ENCODE measurements at places on chromosomes 7 and 10.

DNA sequence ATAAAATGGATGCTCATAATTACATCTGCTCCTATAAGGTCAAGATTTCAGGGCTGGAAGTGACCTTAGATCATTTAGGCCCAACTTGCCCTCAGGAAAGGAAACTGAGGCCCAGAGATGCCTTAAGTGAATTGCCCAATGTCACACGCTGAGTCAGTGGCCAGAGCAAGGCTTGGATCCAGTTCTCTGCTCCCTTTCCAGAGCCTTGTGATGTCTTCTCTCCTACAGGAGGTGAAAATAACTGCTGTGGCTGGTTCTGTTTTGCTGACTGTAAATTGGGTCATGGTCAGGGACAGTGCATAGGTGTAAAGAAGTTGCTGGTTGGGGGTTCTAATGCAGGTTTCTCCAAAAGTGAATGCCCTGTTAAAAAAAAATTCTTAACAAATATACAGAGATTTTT, 91.3 kb downstream of the TCF7L2 start:
- no peak for DNase-seq

DNA sequence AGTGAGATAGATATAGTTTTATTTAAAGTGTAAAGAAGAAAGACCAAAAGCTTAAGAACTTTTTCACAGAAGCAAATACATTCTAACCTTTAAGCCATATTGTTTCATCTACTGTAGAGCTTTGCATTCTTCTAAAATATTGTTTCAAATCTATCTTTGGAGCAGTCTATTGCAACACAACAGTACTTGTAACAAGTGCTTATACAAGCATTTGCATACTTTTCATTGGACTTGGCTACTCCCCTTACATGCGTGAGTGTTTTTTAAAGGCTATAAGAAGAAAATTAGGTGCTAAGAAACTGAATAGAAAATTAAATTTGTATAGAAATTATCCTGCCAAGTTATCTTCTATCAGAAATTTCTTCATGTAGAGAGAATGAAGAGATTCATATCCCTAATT, 45.3 kb downstream of the SEMA3E start:
- no peak for DNase-seq

DNA sequence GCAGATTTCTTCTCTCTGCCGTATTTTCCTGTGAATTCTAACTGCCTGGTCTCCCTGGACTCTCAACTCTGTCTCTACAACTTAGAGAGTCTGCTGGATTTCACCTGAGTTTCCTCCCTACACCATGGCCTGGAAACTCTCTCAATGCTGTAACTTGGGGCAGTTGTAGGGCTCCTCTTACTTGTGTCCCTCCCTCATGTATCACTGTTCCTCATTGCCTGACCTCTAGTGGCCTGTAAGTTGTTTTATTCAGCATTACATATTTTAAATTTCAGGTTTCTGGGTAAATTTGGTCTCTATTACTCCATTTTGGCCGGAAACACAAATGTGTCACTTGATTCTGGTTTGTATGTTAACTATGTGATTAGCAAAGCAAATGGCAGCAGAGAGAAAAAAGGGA, 70.9 kb downstream of the DYNC1I1 start:
- no peak for DNase-seq

DNA sequence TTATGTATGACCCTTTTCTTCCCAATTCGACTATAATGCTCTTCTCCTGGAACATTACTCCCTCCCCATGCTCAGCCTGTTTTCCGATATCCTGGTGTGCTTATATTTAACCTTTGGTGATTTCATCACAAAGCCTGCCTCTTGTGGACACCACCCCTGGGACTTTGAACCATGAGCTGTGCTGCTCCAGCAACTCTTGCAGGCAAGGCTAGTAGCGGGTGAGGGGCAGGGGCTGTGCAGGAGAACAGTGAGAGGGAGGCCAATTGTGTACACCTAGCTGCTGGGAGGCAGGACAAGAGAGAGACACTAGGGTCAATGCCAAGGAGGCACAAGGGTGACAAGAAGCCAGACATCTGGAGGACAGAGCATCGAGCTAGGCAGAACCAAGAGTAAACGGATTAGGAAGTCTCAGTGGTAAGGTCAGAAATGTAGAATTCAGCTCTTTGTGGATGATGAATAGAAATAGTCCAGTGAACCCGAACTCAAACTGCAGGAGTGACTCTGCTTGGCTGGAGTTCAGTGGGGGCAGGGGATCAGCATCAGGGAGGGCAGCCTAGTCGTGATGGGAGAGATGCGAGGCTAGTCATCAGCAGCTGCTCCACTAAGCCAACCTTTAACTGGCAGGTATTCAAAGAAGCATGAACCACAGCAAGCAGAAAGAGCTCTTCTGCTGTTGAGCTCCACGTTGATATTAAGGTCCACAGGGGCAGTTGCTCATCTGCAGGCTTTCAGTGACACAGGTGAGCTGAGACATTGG, 31.0 kb upstream of the MKI67 start:
- no peak for DNase-seq

DNA sequence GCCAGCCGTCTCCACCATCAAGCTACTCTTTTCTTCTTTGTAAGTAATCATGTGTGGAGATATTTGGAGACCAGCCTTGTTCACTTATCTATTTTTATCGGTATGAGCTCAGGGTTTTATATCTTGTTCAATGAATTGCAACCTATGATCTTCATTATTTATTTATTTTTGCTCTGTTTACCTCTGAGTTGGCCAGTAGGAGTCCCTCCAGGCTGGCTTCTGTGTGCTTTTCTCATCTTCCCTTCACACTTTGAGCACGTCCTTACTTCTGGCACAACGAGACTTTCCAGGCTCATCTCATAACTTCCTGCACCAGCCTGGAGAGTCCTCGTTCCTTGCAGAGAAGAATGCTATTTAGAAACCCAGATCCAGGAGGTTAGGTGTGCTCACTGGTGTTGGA, 375.8 kb upstream of the PODXL start:
- no peak for DNase-seq

DNA sequence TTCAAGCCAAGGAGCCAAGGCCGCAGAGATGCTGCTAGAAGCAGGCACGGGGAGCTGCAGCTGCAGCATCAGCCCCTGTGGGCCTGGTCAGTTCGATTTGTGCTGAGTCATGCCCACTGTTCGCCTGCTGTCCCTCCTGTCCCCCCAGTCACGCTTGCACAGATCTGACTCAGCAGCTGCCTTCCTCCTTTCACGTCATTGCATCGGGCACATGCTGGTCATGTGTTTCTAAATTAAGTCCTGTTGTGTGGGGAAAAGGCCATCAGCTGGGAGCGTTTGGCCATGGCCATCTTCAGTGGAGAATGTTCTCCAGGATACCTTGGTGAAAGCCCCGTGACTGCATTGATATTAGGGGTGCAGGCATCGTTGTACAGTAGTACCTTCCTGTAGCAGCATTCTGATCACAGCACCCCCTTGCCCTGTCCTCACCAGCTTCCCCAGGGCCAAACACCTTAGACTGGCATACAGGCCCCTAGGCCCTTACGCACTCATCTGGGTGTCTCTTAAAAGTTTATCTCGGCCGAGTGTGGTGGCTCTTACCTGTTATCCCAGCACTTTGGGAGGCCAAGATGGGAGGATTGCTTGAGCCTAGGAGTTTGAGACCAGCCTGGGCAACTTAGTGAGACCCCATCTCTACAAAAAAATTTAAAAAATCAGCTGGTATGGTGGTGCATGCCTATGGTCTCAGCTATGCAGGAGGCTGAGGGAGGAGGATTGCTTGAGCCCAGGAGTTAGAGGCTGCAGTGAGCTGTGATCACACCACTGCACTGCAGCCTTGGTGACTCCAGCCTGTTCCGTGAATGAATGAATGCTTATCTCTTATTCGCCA, 23.2 kb downstream of the POR start:
- no peak for DNase-seq

DNA sequence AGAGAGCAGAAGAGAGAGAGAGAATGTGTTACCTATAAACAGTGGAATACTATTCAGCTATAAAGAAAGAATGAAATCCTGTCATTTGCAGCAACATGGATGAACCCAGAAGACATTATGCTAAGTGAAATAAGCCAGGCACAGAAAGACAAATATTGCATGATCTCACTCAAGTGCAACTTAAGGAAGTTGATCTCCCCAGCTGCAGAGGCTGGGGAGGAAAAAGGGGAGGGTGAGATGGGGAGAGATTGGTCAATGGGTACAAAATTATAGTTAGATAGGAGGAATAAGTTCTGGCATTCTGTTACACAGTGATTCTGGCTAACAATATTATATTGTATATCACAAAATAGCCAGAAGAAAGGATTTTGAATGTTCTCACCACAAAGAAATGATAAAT, 11.2 kb upstream of the JAZF1 start:
- no peak for DNase-seq

DNA sequence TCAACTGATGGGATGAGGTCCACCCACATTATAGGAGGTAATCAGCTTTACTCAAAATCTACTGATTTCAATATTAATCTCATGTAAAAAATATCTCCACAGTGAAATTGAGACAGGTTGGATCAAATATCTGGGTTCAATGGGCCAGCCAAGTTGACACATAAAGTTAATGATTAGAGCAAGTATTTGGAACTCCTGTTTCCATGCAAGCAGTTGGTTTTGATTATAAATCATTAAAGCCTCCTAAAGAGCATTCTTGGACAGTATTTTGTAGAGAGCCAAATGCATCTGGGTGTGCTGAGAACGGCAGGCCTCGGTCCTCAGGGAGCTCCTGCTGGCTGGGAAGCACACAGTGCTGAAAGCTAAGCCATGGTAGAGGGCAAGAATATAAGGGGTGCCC, 126.9 kb upstream of the BTBD16 start:
- no peak for DNase-seq

DNA sequence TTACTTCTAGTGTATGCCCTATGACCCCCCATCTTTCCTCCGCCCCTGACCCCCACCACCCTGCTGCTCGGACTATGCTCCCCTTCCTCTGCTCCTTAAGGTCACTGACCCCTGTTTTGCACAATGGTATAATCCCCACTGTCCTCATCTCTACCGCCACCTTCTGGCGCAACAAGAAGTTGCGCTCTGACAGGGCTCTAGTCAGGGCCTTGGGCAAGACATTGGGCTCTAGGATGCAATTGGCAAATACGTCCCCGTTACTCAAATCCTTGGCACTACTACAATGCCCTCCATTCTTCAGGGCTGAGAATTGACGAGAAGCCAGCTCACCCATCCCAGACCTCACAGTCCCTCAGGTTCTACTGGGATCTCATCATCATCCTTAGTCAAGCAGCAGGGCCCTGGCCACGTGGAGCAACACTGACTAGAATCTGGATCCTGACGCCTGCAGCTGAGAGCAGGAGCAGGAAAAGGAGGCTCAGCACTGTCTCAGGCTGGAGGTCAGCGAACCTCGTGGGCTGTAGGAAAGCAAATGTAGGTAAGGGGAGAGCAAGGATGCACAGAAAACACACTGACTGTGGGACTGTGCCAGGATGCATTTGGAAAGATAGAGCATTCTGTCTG, 10.6 kb downstream of the LRIT2 start:
- no peak for DNase-seq

DNA sequence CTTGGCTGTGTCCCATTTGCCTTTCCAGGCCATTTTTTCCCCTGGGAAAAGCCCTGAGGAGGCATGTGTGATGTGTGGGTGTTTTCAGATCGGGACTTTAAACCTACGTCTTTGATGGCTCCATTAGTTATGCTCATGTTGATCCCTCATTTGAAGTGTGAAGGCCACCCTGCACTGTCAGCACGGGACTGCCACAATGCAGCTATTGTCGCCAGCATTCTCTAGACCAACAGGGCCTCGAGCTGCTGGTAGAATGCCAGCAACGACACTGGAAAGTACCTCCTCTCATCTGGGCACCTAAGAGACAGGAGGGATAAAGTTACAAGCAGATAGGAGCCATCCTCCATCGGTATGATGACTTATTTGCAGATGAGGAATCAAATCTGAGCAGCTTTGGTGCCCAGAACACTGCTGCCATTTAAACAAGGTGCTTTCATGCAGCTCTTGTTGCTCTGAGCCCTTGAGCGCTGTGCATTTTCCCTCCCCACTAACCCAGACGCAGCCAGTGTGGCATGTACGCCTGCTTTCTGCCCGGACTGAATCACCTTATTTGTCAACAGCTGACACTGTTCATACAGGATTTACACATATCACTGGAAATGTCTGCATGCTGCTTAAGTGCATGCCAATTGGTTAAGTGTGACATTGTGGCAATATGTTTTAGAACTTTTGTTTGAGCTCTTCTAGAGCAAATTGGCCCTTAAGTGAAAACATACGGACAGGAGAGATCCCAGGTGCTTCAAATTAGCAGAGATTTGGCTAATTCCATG, 175.0 kb upstream of the PITRM1 start:
- DNase-seq, result no peak

GRCh38 chr10:88185830-88186229, 322.4 kb downstream of the PTEN start:
- no peak for DNase-seq

DNA sequence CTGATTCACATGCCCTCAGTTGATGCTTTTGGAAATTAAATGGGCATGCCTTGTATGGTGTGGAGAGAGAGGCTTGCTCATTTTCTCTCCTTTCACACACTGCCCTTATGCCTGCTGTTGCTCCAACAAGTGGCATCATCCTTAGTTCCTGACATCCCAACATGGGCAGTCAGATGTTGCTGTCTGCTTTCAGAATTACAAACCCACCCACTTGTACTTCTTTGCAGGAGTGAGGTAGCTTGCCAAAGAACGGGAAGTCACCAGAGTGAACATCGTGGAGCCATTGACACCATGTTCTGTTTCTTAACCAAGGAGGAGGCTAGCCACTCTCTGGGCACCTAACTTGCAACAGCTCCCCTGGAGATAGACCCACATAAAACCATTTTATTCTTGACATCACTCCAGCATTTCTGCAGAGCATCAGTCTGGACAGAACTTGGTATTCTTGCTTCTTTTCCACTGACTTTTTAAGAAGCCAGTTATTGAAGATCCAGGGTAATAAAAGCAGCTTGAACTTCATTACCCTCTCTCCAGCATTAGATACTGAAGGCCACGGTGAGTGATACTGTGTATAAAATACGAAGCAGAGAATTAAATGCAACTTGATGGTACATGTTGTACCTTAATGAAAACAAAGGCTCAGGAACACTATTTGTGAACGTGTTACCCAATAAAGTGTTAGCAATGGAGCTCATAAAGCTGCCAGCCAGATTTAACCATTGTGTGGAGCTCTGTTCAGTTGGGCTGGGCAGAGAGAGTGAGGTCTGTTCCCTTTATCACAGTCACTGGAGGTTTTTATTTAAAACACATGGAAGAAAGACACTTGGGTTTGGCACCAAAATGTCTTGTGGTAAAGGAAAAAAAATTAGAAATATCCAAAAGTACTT, 195.8 kb upstream of the HABP2 start:
- no peak for DNase-seq

DNA sequence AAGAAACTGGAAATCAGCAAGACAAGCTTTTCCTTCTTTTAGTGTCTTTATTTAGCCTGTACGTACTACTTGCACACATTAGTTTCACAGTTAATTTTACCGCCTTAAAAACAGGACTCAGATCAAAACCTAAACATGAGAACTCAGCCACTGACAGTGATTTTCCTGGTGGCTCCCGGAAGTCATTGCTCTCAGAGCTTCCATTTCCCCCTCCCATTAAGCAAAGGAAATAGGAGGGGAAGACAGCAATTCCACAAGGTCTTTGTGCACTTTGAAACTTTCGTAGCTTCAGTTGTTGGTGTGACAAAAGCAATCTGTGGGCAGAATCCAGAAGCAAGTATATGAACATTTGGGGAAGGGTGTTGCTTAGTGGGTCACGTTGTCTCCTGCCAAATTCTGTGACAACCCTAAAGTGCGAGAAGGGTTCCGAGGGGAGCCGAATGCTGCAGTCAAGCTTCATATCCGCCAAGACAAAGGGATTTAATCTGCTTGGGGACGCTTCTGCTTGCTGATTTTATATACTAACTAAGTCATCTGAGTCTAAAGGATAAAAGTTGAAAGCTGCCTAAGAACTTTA, 30.4 kb downstream of the FAM53B start:
- no peak for DNase-seq
